Caudate nucleus (tissue), 63 donors: ENCODE measurements at places on chromosomes 4 and X.

GRCh38 chrX:2220296-2220695, 280.5 kb downstream of the DHRSX start:
- no peak for DNase-seq

DNA sequence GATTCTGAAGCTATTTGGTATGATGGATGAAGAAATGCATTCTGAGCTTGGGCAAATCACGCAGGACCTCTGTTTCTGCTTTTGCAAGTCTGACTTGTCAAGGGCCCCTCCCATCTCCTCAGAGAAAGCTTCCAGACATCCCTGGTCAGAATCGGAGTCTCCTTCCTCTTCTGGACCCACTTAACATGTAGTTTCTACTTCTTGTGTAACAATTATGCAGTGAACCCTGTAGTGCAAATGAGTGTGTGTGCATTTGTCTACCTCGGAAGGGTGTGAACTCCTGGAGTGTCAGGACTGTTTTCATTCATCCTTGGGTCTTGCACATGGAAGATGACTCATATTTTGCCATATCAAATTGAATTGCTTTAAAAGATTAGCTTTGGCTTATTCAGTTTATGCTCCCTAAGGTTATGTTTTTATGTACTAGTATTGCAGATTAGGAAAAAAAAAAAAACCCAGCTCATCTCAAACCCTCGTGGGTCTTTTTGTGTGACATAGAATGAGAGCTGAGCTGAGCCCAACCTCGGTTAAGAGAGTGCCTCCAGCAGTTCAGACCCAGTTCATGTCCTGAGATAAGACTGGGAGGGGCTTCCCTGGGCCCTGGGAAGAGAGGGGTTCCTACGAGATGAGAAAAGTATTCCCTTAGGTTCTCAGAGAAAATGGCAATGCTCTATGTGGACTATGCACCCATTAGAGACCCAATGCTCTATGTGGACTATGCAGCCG, 61.1 kb upstream of the RPL34 start:
- no peak for DNase-seq

GRCh38 chr4:144820728-144821085, 174.8 kb downstream of the HHIP start:
- no peak for DNase-seq

- no peak for DNase-seq
These were observed 188.4 kb upstream of the CLNK start for GRCh38 chr4:10872833-10873517.

DNA sequence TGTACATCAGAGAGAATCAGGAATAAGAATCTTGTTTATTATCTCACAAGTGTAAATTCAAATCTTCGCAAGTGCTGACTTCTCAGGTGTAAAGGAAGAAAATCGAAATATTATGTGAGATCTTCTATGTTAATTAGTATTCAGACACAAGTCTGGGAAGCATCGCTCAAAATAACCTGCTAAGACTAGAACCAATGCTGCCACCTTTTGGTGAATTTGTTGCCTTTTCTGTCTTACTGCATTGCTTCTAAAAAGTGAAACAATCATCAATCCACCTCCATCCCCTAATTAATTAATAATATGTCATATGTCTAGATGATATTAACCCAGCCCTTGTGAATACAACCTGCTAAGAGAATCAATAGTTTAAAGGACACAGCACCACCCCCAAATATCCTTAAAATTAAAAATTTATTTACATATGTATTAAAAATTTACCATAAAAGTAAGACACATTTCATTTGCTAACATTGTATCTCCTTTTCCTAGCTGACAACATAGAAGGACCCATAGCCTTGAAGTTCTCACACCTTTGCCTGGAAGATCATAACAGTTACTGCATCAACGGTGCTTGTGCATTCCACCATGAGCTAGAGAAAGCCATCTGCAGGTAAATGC, 3.5 kb downstream of the EPGN start:
- no peak for DNase-seq

GRCh38 chr4:141899103-141899502, 262.7 kb downstream of the IL15 start:
- no peak for DNase-seq

GRCh38 chrX:27186671-27187070, 276.5 kb downstream of the PPP4R3C start:
- no peak for DNase-seq

DNA sequence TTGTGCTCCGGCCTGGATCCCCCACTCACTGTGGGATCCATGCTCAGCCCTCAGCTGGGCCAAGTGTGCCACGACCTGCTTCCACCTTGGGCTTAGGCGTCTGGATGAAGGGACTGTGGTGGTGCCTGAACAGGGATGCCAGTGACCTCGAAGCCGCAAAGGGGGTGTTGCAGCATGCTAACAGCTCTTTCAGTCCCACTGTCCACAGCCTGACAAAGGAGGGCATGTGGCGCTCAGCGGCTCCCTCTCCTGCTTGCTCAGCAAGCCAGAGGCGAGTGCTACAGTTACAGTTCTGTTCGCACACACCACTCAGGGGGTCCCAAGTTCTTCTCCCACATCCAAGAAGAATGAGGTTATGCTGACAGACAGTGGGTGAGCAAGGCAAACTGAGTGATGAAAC, 5.2 kb upstream of the IGBP1 start:
- DNase-seq: no peak

DNA sequence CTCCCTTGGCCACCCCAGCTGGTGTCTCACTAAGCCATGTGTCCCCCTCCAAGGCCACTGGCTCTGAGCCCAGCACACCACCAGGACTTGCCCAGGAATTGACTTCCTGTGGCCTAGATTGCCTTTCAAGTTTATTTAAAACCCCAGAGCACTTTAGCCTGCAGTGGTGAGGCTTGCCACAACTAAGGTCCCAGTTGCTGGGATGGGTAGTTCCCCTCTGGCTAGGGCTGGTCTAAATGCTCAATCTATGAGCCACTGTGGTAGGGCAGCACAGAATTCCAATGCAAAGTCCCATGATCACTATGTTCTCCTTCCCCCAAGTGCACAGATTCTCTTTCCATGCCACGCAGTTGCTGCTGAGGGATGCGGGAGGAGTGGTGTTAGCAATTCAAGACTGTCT, 61.1 kb upstream of the HCCS start:
- DNase-seq: no peak

- no peak for DNase-seq
These were observed 4.0 kb upstream of the ZNF518B start for GRCh38 chr4:10461091-10461849.

- DNase-seq: peak; percentile 54
These were observed 152.0 kb upstream of the SLC4A4 start for GRCh38 chr4:71186566-71187403.

GRCh38 chrX:96455078-96455477, 229.6 kb upstream of the DIAPH2 start:
- DNase-seq: no peak

DNA sequence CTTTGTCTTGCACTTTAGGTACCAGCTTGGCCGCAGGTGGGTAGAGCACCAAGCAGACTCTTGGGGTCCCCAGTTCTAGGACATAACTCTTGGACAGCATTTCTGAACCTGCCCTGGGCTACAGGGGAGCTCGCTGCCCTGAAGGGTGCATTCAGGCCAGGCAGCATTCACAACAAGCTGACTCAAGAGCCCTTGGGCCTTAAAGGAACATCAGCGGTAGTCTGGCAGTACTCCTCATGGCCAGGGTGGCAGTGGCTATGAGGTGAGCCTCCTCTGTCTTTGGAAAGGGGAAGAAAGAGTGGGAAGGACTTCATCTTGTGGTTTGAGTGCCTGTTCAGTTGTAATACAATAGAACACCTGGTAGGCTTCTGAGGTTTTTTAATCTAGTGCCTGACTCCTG, 24.8 kb upstream of the SMARCA5 start:
- no peak for DNase-seq

GRCh38 chr4:122588453-122589238, 32.2 kb downstream of the IL21 start:
- no peak for DNase-seq

DNA sequence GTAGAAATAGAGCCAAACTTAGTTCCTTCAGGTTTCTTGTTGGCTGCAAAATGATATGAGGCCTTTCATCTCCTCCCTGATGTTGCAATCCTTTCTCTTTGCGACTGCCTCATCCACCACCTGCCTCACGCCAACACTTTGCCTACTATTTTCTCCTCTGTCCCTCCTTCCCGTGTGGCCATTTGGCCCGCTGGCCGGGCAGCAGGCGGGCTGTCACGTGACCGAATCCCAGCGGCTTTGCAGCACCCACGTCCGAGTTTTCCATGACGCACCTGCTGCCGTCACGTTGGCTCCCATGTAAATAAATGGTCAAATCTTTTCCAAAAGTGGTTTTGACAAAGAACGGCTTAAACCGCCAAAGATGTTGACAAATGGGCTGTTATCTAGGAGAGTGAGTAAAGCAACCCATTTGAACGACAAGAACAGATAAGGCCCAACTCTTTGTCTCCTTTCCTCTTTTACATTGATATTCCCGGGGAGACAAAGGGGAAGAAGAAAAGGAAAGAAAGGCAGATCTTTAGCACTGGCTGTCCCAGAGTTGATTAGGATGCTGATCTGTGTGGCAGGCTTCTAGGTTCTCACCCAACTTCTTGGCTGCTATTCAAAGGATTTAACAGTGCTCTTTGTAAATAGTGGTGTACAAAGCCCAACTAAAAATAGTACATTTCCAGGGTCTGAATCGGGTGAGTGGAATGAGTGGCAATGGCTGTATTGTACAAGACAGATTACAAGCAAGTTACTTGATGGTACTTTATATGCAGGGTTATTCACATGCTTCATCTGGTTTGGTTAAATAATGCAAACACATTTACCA, 174.2 kb upstream of the JADE1 start:
- DNase-seq: peak; percentile 21

GRCh38 chrX:41923978-41924683, 777 bp upstream of the CASK start:
- no peak for DNase-seq

GRCh38 chr4:184114431-184114830, 103.2 kb downstream of the ENPP6 start:
- no peak for DNase-seq

GRCh38 chr4:161883157-161883556, 280.6 kb downstream of the FSTL5 start:
- DNase-seq: no peak

- no peak for DNase-seq
These were observed 40.1 kb upstream of the HELT start for GRCh38 chr4:184978211-184978610.

DNA sequence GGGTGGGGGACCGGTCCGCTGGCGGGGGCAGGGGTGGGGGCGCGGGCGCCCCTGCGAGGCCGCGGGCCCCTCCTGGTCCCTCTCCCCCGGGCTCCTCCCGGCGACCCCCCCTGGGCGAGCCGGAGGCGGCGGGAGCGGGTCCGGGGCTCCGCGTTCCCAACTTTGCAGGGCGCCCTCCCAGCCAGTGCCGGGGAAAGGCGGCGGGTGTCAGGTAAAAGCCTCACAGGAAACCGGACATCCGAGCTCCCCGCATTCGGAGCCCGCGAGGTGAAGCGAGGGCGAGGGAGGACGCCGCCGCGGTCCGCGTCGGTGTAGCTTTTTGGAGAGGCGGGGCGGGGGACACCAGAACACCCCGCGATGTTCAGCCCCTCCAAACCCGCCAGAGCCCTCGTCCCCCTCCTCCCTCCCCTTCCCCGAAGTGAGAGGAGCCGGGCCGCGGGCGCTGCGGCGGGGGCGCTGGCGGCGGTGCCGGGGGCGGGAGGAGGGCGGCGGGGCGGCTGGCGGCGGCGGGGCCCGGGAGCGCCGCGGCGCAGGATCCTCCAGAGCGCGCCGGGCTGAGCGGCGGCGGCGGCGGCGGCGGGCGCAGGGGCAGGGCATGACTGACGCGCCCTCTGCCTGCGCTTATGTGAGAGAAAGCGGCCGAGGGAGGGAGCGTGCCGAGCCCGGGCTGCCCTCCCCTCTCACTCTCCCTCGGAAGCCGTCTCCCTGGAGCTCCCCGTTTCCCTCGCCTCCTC, at the start of gene VEGFC:
Gene VEGFC, minus strand, starts transcription at position 597 of the 734 bp plus-strand sequence. CDS start 611 bp downstream, outside the sequence.
- peak; percentile 18 for DNase-seq

DNA sequence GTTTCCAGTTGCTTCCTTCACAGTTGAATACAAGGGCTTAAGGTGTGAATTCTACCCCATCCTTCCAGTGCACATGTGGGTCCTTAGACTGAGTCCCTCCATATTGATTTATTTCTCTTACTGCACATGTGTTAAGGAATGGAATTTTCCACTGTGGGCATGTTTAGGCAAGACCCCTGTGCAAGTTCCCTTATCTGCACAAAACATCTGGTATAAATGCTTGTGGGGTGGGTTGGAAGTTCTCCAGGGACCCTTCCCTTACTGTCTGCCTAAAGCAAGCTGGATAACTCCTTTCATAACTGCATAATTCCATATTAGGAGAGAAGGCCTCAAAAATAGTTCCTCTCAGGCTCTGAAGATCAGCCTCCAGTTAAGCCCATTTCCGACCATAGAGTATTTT, 570.9 kb downstream of the ADGRL3 start:
- DNase-seq: no peak

GRCh38 chr4:8308144-8308543, 38.6 kb downstream of the HTRA3 start:
- DNase-seq: no peak
